ENCODE measurements at places on chromosomes 7 and 10.

- peak; percentile 91 for DNase-seq
These were observed 17.9 kb upstream of the FIGNL1 start for GRCh38 chr7:50467817-50468610.

- no peak for DNase-seq
These were observed 2.9 kb upstream of the MTPN start for GRCh38 chr7:135980012-135980551.

DNA sequence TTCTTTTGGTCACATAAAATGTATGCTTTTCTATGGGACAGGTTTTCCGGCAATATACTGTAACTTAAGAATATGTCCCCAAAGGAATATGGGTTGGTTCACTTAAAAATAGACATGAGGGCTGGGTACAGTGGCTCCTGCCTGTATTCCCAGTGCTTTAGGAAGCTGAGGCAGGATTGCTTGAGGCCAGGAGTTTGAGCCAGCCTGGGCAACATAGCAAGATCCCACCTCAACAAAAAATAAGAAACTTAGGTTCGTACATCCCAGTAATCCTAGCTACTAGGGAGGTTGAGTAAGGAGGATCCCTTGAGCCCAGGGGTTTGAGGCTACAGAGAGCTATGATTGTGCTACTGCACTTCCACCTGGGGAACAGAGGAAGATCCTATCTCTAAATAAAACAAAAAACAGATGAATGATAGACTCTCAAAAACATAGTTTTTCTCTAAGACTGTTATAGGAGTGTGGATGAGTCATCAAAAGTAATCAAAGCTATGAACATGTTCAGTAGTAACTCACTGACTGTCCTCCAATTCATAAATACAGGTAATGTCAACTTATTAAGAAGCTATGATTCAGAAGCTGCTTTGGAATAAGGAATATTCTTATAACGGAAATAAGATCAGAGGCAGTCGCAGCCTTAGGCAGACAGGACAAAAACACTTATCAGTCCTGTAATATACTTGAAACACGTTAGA lies 2.6 kb upstream of the SEC31B start:
- no peak for DNase-seq

GRCh38 chr10:79170993-79171392 lies 102.2 kb downstream of the ZMIZ1 start:
- no peak for DNase-seq

DNA sequence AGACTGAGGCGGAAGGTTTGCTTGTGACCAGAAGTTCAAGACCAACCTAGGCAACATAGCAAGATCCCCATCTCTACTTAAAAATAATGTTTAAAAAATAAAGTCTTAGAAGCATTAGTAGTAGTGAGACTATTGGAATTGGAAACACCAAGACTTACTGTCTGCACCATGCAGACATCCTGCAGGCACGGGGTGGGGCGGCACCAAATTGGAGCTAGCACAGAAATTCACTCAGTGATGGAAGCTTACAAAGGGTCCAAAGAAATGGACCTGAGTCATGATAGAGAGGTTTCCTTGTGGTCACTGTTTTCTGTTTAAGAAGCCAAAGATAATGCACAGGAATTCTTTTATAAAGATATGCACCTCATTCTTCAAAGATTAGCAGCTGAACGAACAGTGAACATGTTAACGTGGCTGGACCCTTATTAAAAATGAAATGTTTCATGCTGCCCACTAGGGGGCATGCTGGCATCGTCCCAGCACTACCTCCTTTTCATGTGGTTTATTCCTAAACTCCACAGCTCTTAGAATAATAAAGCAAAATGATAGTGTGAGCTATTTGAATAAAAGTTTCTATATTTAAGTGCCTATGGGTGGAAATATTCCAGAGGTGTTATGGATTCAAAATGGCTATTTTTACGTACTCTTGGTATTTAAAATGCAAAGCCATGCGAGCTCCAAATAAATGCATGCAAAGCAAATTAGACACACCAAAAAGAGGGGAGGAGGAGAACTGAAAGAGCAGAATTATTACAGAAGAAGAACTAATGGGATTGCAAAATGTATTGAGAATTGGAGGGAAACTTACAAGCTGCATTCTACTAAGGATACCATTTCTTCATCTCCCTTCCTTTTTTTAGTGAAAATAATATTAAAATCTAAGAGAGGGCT lies 28.6 kb downstream of the PDSS1 start:
- DNase-seq, result peak; percentile 54

DNA sequence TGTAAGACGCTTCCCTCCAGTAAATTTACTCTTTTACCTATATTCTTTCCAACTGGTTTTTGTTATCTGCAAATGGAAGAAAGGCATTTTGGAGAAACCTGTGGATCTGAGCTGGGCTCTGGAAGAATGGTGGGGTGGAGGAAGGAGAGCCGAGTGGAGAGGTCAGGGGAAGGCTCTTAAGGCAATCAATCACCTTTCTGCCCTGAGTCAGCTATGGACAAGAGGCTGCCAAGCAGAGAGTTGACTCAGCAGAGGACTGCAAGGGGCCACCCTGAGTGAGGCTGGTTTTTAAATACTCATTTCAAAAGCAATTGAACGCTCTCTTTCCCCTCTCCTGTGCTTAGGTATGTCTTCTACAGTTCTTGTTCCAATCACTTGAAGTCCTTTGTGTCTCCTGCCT lies 81.8 kb downstream of the SPAG6 start:
- peak; percentile 19 for DNase-seq

GRCh38 chr10:43846187-43846680 lies 197.6 kb upstream of the ZNF32 start:
- DNase-seq, result no peak

- no peak for DNase-seq
These were observed 3.5 kb upstream of the MYPN start for GRCh38 chr10:68105820-68106219.

DNA sequence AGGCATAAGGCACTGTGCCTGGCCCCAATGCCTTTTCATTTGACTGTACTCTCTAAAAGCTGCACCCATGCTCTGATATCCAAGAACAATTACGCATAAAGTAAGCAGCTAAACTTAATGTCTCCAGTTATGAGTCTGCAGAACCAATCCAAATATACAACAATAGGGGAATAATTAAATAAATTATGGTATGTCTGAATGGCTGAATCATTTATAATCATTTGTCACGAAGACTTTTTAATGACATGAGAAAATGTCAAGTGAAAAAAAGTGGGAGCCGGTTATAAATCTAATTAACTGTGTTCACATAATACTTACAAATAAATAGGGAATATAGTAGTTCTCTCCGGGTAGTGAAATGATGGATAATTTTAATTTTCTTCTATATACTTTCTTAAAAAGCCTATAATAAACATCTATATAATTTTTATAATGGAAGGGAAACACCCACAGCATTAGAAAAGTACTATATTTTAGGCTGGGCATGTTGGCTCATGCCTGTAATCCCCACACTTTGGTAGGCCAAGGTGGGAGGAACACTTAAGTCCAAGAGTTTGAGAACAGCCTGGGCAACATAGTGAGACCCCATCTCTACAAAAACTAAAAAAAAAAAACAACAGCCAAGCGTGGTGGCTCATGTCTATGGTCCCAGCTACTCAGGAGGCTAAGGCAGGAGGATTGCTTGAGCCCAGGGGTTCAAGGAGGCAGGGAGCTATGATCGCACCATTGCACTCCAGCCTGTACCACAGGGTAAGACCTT lies 14.2 kb downstream of the SLC37A3 start:
- DNase-seq, result no peak

DNA sequence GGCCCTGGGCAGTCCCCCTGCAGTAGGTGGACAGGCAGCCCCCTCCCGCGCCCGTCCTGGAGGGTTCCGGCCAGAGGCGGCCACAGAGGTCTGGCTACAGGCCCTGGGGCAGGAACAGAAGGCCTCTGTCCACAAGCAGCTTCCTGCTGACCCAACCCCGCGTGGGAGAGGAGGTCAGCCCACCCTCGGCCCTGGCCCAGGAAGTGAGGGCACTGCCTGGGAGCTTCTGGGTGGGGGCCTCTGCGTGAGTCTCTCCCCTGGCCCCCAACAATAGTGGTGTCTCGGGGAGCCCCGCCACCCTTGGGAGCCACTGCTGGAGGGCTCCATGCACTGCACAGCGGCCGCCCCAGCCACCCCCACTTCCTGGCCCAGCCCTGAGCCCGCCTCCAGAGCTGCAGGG lies 4.7 kb downstream of the MICALL2 start:
- DNase-seq, result no peak

- DNase-seq, result peak; percentile 95
These were observed 44.2 kb upstream of the GGCT start for GRCh38 chr7:30548845-30549244.

DNA sequence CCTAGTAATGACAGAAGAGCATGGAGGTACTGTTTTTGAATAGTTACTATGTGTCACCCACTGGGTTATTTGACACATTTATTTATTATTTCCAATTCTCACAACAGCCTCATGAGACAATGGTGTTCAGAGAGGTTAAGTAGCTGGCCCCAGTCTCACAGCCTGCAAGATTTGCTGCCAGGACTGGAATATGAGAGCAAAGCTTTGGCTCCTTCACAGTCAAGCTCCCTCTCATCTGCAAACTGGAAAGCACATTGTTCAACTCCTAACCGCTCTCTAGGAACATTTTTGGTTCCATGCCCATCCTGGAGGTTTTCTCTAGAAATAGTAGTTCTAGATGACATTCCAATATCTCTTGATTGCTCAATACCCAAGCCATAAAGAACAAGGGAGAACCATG lies 75.5 kb upstream of the CXCL12 start:
- DNase-seq, result no peak

DNA sequence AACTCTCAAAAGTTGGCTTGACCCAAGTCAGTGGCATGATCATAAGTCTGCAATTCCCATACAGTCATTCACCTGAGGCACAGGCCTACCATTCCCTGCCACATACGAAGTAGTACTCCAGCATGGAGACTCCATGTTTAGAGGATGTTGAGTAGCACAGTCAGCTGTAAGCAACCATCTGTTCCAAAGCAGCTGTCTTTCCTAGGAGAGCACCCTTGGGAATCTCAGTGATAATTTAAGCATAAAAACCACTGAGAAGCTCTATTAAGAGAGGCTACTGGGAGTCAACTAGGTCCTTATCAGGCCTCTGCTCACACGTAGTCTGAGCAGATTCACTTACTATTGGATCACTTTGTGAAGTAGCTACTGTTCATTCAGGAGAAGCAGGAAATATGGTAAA lies 61.6 kb upstream of the UNC5B start:
- DNase-seq, result no peak

DNA sequence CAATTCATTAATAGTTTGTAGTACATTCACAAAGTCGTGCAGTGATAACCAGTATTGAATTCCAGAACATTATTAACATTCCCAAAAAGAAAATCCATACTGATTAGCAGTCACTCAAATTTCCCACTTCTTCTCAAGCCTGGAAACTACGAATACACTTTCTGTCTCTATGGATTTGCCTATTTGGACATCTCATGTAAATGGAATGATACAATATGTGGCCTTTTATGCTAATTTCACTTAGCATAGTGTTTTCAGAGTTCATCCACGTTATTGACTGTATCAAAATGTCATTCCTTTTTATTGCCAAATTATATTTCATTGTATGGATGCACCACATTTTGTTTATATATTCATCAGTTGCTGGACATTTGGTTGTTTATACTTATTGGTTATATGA lies 78.8 kb downstream of the STK31 start:
- no peak for DNase-seq

DNA sequence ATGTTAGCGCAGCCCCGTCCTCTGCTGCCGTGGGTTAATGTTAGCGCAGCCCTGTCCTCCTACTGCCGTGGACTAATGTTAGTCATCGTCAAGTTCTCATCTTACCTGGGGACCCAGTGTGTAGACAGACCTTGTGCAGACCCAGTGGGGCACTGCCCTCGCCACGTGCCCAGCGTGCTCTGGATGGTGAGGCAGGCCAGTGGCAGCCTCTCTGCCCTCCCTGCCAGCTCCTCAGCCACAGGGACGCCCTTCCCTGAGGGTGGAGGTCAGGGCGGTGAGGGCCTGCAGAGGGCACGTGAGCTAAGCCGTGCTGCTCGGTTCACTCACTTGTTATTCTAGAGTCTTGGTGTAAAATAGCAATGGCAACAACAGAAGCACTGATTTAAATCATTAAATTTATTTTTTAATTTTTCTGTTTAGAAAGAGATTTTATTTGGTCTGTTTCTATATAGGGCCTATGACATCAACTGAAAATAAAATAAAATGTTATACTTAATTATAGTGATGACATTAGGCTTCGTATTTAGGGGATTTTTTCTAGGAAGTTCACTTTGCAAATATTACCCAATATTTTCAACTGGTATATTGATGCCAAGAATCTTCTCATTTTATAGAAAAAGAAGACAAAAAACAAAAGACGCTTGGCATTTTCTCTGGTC lies 48.4 kb downstream of the NKX6-2 start:
- no peak for DNase-seq

DNA sequence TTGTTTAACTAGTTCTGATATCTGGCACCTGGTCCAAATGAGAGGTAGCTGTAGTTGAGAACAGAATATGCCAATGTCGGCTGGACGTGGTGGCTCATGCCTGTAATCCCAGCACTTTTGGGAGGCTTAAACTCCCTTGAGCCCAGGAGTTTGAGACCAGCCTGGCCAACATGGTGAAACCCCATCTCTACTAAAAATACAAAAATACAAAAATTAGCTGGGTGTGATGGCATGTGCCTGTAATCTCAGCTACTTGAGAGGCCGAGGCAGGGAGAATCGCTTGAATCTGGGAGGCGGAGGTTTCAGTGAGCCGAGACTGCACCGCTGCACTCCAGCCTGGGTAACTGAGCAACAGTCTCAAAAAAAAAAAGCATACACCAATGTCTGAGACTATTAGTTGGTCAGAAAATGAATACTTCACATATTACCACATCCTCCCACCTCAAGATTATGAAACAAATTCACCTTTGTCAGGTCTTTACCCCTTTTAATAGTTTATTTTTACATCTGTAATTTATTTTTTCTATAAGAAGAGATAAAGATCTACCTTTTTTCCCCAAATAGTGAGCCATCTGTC lies 38.8 kb downstream of the EPC1 start:
- no peak for DNase-seq

Measured in GM23338 (cell line).